Progenitor cell of endocrine pancreas (in vitro differentiated cells): ENCODE measurements at places on chromosomes 5 and 9.
A peak's percentile ranks its signal among the peaks of the same experiment; 100 is the strongest.

DNA sequence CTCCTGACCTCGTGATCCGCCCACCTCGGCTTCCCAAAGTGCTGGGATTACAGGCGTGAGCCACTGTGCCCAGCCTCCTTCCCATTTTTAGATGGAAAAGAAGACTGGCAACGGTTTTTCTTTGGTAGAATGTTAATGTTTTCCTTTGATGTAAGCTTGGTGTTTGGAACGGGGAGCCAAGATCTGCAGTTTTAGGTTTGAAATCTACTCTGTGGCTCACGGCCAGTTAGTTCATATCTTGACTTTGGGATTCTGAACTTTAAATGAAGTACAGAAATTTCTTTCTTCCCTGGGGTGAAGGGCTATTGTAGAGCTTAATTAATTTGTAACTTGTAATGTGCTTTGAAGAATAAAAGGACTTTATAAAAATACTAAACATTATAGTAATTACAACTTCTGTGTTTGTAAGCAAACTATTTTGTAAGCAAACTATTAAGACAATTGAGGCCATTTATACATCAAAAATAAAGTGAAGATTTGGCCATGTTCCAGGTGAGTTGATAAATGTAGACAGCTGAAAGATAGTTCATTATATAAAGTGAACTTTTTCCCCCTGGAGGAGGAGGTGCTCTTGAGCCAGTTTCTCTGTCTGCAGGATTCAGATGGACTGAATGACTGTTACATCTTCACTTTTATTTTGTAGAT, 117.1 kb upstream of the TUT7 start:
- no peak for DNase-seq

GRCh38 chr5:113150221-113150620, 173.6 kb downstream of the DCP2 start:
- no peak for DNase-seq

DNA sequence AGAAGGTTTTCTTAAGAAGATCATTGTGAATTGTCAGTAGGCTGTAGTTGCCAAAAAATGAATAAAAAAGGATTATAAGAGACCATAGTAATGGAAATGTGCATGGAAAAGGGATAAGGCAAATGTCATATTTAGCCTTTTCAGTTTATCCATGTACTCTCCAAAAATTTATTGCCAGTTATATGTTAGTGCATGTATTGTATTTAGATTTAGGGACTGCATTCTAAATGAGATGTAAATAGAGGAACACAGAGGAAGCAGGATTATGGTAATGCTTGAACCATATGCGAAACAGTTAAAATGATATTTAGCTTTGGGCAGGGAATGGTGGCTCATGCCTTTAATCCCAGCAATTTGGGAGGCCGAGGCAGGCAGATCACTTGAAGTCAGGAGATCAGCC, 33.0 kb downstream of the DDX46 start:
- no peak for DNase-seq

DNA sequence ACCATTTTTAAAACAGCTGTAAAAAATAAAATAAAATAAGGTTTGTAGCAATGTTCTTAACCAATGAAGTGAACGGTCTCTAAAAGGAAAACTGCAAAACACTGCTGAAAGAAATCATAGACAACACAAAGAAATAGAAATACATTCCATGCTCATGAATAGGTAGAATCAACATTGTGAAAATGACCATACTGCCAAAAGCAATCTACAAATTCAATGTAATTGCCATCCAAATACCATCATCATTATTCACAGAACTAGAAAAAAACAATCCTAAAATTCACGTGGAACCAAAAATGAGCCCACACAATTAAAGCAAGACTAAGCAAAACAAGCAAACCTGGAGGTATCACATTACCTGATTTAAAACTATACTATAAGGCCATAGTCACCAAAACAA, 67.6 kb upstream of the RGMB start:
- DNase-seq, result no peak

GRCh38 chr9:123609844-123610243, 253.8 kb downstream of the CRB2 start:
- no peak for DNase-seq

- no peak for DNase-seq
Observed at GRCh38 chr5:102971676-102972293, 148.2 kb downstream of the GIN1 start.

DNA sequence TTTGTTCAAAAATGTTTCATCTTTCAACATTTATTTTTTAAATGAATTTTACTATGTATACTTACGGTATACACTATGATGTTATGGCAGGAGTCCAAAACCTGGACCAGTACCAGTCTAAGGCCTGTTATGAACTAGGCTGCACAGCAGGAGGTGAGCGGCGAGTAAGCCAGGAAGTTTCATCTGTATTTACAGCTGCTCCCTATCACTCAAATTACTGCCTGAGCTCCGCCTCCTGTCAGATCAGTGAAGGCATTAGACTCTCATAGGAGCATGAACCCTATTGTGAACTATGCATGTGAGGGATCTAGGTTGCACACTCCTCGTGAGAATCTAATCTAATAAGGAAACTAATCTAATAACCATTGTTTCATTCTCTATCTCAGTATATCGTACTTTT, 715.5 kb upstream of the PTPRD start:
- DNase-seq, result no peak

DNA sequence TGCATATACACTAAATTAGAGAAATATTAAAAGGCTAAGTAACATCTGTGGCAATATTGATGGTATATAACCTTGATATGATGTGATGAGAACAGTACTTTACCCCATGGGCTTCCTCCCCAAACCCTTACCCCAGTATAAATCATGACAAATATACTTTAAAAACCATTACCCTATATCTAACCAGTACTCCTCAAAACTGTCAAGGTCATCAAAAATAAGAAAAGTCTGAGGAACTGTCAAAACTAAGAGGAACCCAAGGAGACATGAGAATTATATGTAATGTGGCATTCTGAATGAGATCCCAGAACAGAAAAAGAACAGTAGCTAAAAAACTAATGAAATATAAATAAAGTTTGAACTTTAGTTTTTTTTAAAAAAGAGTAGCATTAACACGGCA, 7.3 kb upstream of the IFNB1 start:
- DNase-seq, result no peak

DNA sequence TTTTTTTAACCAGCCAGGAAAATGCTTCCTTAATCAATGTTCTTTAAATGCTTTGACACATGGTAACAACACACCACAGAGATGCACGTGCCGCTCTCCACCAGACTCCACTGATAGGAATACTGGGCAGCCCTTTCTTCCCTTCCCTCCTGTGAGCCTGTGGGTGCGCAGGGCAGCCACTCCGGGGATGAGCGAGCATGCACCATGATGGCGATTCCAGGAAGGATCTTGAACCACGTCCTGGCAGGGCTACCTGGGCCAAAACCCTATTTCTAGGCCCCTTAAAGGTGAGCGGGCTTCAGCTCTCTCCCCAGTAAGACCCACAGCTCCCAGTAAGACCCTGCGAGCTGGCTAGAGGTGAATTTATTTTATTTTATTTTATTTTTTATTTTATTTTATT, 128.2 kb downstream of the MVB12B start:
- no peak for DNase-seq

DNA sequence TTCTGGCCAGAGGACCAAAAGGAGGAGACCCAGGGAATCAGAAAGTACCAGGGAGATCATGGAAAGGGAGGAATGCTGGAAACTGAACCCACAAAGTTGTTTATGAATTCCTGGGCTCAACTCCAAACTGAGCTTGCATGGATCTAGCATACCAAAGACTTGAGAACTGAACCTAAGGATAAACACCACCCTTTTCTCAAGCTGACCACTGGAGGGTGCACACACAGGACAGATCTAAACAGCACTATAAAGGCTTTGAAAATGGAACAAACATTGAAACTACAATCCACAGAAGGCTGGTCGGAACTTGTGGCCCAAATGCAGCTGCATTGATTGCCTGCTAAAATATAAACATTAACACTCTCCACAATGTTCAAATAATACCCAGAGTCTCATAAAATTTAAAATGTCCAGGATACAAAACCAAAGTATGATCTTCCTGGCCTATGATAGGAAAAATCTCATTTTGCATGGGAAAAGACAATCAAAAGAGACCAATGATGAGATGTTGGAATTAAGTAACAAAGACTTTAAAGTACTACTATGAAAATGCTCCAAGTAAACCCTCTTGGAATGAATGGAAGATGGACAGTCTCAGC, 15.6 kb upstream of the IRF1 start:
- no peak for DNase-seq

- DNase-seq, result no peak
Observed at GRCh38 chr5:32233696-32234447, 59.8 kb upstream of the GOLPH3 start.

- no peak for DNase-seq
Observed at GRCh38 chr5:133713209-133713608, 100.9 kb upstream of the FSTL4 start.

GRCh38 chr5:132265336-132266030, 8.0 kb downstream of the PDLIM4 start:
- no peak for DNase-seq

DNA sequence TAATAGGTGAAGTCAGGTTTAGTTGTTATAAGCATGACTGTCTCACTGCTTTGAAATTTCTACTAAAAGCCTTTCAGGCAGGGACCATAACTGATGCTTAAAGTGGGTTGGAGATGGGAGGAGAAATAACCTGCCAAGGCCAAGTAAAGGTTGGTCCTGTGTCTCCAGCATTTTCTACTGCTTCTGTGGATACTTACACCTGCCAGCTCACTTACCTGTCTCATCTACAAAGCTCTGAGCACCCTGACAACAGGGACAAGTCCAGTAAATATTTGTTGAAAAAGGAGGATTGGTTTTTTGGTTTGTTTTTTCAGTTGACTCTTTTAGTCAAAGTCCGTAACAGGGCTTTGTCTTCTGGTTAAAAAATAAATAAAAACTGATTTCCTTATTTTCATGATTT, 38.6 kb downstream of the GRAMD2B start:
- no peak for DNase-seq

GRCh38 chr5:143309661-143310431, 93.6 kb downstream of the NR3C1 start:
- no peak for DNase-seq

- DNase-seq, result no peak
Observed at GRCh38 chr5:72046106-72046505, 61.2 kb upstream of the MAP1B start.

DNA sequence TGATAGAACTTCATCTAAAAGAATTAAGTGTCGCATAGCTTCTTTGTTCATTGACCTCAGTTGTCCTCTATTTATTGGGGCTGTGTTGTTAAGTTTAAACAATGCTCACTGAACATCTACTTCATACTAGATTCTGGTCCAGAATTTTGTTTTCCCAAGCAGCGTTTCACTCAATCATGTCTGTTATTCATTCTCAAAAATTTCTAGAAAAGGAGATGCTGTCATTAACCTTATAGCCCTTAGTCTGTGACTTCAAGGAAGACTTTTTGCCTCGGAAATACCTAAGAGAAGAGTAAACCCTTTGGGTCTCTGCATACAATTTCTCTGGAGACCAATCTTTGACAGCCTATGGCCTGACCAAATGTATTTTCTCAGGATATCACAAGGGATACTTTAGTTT, 171.7 kb downstream of the FGF1 start:
- no peak for DNase-seq

DNA sequence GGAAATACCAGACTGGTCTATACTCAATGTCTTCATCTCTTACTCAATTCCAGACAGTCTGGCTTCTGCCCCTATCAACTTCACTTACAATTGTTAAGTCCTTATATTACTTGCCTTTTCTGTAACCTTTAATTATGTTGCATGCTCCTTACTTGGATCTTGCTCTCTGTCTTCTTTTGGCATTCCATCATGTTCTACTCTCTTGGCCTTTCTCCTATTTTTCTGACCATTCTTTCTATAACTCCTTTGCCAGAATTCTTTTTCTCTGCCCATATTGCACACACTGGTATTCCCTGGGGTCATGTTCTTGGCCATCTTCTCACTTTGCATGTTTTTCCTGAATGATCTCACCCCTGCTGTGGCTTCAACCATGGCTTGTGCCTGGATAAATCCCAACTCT, 209.8 kb upstream of the ZNF462 start:
- no peak for DNase-seq

- peak; percentile 38 for DNase-seq
Observed at GRCh38 chr9:114098936-114099668, at the start of gene KIF12. Gene KIF12, minus strand, starts transcription at chr9:114099292. Its CDS starts 16 bp downstream, at chr9:114099276.

DNA sequence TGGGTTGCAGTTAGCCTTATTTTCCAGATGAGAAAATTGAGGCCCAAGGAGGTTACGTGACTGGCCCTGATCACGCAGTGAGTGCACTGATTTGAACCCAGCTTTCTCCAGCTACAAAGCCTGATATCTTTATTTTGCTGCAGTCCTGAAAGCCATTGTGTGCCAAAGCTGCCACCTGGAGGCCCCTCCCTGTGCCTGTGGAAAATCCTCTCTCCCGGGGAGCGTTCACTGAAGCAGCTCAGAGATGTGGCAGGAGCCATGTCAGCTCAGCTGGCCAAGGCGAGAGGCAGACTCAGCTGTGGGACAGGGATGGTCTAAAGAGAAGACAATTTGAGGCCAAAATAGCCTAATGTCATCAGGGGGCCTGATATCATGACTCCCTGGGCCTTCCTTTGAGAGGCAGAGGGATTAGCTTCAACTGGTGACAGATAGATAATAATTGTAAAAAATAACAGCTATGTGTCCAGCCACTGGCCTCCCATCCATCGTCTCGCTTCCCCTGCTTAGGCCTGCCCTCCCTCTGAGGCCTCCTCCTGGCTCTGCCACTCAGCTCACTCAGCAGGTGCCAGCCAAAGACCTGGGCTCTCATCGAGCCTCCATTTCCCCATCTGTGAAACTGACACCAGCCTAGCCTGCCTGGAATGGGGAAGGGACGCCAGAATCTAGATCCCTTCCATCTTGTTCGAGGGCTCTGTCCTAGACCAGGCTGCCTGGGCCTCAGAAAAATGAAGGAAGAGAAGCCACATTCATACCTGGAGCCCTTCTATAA, 74.3 kb upstream of the GGTA1 start:
- no peak for DNase-seq

DNA sequence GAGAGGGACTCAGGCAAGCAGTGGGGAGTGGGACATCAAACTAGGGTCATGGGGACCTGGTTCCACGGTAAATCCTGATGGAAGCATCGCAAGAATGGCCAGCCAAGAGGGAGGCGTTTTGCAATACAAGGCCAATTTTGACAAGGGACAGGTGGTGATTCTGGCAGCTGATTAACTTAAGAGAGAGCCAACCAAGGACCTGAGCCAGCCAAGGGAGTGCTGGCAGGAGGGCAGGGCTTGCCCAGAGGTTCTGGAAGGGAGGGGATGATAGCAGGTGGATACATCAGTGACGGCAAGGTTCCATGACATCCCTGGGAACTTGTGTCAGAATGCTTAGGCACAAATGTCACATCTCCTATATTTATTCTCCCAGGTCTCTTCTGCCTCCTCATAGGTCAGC, 32.8 kb upstream of the PUM3 start:
- DNase-seq, result no peak

DNA sequence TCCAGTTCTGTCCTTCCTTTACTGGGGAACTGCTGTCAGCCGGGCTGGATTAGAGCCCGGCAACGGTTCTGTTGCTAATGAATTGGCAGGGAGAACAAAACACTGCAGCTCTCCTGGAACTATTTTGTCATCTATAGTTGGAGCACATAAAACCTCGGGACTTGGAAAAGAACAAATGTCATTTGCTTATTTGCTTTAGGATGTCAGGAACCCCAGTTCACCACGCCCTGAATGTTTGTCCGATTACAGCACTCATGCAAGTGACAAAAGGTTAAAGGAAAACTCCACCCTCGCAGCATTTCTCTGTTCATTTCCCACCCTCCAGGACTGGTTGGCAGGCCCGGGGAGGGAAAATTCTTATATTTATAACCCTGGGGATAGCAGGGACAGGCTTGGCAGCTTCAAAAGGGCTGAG, 66.4 kb upstream of the PLPP1 start:
- DNase-seq, result no peak
